Activated CD8-positive, alpha-beta memory T cell treated with anti-CD3 and anti-CD28 coated beads for 4 hours (primary cell): ENCODE measurements at places on chromosomes 3 and 15.

- no peak for DNase-seq
Measured at GRCh38 chr3:54279005-54279583, 156.7 kb downstream of the CACNA2D3 start.

DNA sequence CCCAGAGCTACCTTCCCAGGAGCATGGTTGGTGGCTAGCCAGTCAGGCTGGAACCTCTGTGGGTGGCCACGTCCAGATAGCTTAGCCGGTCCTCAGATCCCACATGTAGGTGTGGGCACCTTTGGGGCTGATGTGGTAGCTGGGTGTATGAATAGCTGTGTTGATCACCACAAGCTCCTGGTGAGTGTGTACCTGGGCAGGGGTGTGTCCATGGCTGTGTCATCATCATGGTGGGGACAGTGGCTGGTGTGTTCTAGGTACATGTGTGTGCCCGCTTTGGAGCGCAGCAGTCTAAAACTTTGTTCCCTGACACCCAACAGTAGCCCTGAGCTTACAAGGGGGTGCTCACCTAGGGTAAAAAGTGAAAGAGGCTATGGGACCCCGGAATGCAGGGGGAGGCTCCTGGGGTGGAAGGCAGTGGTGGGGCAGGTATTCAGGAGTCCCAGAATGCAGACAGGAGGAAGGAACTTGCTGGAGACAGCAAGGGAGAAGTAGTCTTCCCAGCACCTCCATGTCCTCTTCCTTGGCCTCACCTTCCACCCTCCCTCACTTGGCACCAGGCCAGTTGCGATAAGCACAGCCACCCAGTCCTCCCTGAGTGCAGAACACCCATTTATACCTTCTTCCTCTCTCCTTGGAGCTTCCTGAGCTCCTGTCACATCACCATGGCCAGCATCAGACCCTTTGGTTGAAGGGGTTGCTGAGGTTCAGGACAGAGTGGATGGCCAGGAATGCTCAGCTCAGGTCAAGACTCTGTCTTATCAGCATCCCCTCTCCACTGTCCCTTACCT is 1.2 kb downstream of the CISH start:
- DNase-seq, result no peak

- no peak for DNase-seq
Measured at GRCh38 chr3:96319166-96319565, 495.2 kb upstream of the EPHA6 start.

GRCh38 chr15:49330166-49330565 is 92.9 kb upstream of the FGF7 start:
- DNase-seq, result no peak

DNA sequence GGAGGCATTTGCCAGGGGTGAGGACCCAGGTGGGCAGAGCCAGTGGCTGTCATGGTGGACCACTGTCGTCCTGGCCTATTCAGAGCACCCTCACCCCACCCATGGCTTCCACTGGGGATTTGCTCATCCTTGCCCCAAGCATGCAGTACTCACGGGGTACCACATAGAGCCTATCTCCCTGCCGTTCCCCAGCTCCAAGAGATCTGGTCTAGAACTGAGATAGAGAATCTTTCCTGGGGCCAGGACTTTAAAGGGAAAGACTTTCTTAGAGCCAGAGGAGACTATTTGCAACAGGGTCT is 76.9 kb upstream of the TNFAIP8L3 start:
- DNase-seq, result no peak

GRCh38 chr3:195763843-195764825 is 43.4 kb downstream of the MUC20 start:
- no peak for DNase-seq

- no peak for DNase-seq
Measured at GRCh38 chr15:59367022-59367451, 5.6 kb downstream of the MYO1E start.

DNA sequence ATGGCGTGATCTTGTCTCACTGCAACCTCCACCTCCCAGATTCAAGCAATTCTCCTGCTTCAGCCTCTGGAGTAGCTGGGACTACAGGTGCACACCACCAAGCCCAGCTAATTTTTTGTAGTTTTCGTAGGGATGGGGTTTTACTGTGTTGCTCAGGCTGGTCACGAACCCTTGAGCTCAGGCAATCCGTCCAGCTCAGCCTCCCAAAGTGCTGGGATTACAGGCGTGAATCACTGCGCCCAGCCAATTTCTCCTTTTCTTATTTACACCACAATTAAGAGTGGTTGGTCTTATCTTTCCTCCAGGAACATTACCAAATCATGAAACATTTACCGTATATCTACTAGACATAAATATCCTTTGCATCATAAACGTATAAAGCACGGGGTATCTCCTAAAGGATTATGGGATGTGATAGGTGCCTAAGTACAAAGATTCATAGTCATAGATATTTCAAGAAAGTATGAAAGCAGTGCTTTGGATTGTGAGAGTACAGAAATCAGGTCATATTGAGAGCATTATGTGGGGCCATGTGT is 194.5 kb downstream of the RBMS3 start:
- no peak for DNase-seq

GRCh38 chr15:64878705-64879104 is 33.0 kb upstream of the ANKDD1A start:
- DNase-seq, result no peak

GRCh38 chr3:98777286-98777685 is 14.1 kb downstream of the ST3GAL6 start:
- no peak for DNase-seq

GRCh38 chr3:123716411-123716810 is 131.6 kb upstream of the HACD2 start:
- no peak for DNase-seq

- no peak for DNase-seq
Measured at GRCh38 chr3:100141586-100141985, 27.3 kb upstream of the FILIP1L start.

- no peak for DNase-seq
Measured at GRCh38 chr3:168289471-168290008, 193.8 kb upstream of the GOLIM4 start.

GRCh38 chr3:58331593-58332152 is 1.0 kb upstream of the PXK start:
- no peak for DNase-seq

DNA sequence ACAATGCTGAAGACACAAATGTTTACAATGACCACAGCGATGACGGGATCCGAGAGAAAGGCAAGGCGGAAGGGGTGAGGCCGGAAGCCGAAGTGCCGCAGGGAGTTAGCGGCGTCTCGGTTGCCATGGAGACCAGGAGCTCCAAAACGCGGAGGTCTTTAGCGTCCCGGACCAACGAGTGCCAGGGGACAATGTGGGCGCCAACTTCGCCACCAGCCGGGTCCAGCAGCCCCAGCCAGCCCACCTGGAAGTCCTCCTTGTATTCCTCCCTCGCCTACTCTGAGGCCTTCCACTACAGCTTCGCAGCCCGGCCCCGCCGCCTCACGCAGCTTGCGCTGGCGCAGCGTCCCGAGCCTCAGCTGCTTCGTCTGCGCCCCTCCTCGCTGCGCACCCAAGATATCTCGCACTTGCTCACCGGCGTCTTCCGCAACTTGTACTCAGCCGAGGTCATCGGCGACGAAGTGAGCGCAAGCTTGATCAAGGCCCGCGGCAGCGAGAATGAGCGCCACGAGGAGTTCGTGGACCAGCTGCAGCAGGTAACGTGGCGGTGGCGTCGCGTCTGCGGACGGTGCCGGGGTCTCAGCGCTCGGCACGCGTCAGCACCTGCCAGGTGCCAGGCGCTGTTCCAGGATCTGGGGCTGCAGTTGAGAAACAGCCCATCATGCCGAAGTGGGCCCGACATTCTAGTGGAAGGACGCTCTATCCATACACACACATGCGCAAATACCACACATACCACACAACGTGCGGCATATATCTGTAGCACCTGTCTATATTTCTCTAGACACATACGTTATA is at the start of gene DLEC1:
Gene DLEC1 (plus strand): TSS at position 108 of the 798 bp plus-strand sequence. CDS start 18 bp downstream, at position 126.
- peak; percentile 51 for DNase-seq

- DNase-seq, result no peak
Measured at GRCh38 chr3:73446467-73447110, 178.2 kb downstream of the PDZRN3 start.

DNA sequence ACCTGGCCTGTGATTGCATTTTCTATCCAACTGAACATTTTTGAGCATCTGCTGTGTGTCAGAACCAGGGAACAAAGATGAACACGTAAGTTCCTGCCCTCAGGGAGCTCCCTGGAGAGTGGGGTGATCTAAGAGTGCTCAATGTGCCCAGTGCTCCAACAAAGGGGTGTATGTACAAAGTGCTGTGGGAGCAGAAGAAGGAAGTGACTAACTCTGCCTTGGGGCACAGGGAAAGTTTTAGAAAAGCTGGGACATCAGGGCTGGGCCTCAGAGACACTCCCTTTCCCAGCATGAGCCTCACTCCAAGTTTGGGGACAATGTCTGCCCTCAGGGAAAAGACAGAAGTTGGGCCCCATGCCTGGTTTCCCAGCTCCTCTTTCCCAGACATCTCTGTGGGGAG is 27.6 kb upstream of the BNC1 start:
- DNase-seq, result no peak

GRCh38 chr3:120683213-120683612 is 1.2 kb upstream of the HGD start:
- no peak for DNase-seq

GRCh38 chr3:193688834-193689714 is 96.1 kb downstream of the OPA1 start:
- DNase-seq, result no peak

GRCh38 chr3:78893161-78893560 is 874.6 kb downstream of the ROBO1 start:
- DNase-seq, result no peak

DNA sequence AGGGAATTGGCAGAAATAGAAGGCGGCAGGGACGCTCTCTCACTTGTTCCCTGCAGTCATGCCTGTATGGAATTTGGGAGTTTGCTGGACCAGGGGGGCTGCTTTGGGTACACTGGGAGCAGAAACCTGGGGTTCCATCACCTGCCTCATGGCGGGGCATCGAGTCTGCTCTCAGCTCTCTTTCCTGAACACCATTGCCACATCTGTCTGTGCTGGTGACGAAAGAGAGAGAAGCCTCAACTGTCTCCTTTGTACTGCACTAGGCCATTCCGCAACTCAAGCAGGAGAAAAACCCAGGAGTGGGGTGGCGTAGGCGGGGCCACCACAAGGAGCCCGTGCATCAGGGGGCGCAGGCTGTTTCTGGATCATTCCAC is 14.0 kb downstream of the TMEM158 start:
- no peak for DNase-seq

DNA sequence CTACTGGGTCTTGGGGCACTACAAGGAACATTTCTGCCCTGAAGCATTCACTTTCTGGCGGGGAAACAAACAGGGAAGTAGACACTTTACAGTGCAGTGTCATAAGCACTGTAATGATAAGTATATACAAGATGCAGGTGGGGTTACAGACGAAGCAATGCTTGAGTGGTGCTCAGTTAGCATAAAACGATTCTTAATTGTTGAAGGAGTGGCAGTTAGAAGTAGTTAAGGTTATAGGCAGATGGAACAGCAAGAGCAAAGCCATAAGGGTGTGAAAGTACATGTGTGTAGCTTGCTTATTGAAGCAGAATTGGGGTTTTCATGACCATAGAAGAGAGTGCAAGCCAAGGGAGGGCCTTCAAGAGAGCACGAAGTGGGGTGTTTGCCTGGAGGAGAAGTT is 46.2 kb downstream of the SLC25A26 start:
- DNase-seq, result no peak

GRCh38 chr3:14553871-14554270 is 13.7 kb upstream of the GRIP2 start:
- no peak for DNase-seq

DNA sequence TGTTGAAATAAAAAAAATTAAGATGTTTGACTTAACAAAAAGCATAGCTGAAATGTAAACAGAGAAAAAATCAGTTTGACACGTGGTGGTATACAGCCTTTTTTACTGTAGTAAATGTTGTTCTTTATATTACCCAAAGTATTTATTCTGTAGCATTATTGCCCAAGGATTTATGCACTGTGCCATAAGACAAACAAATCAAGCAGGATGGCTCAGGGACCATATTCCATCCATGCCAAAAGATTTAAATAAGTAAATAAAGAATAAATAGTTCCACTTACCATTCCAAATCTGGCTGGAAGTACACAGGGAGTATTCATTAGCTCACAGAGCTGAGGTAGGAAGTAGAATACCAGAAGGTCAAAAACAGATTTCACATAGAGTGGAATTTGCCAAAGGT is 666.7 kb upstream of the CADM2 start:
- no peak for DNase-seq

DNA sequence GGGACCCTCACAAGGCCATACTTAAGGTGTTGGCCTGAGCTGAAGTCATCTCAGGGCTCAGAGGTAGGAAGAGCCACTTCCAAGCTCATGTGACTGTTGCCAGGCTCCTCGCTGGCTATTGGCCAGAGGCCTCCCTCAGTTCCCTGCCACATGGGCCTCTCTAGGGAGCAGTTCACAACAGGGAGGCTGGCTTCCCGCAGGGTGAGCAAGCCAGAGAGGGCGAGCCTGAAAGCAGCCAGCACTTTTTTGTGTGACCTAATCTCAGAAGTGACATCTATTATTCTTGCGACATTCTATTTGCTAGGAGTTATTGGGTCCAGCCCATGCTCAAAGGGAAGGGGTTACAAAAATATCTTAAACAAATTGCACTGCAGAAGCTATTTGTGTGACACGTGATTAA is 201.4 kb downstream of the SSR3 start:
- no peak for DNase-seq

DNA sequence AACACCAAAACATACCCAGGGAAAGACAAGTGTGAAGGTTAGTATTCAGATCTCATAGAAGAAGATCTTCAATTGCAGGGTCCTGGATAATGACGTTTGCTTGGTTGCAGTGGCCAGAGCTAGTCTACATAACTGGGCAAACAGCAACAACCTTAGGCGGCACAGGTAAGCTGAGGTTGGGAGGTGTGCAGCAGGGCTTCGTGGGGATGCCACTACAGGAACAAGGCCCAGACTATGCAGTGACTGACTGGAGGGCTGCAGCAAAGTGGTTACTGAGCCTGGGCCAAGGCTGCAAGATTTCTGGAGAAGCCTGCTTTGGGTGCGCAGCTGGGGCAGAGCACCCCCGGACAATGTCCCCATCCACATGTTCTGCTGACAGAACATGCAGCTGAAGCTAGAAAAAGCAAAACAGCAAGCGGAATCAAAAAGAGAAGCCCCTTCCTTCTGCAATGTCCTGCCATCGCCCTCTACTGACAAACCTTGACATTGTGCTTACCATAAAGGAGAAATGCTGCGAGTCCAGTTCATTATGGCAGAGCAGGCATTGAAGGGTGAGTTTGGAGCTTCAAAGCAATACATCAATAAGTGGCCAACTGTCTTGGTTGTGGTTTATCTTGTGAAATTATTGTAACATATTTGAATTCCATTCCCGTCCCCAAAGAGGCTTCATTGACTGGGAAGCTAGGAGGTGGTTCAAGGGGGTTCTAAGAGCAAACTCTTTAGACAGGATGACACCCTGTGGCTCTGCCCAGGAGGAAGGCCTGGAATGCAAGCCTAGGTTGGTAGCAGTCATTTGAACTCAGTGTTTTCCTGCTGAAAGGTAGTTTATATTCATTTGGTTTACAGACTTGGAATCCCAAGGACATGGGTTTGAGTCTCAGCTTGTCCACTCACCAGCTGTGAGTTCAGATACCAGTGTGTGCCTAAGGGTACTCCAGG is 217.0 kb downstream of the PDCD6IP start:
- DNase-seq, result no peak

GRCh38 chr15:65927545-65927944 is 58.3 kb downstream of the RAB11A start:
- no peak for DNase-seq

- no peak for DNase-seq
Measured at GRCh38 chr3:32817257-32817557, 590 bp upstream of the TRIM71 start.

- DNase-seq, result no peak
Measured at GRCh38 chr3:116741467-116741866, 31.9 kb downstream of the TUSC7 start.
